ENCODE measurements at places on chromosomes 6 and 20.
A peak's percentile ranks its signal among the peaks of the same experiment; 100 is the strongest.

GRCh38 chr20:6533761-6534479 is 233.6 kb upstream of the BMP2 start:
- no peak for DNase-seq

DNA sequence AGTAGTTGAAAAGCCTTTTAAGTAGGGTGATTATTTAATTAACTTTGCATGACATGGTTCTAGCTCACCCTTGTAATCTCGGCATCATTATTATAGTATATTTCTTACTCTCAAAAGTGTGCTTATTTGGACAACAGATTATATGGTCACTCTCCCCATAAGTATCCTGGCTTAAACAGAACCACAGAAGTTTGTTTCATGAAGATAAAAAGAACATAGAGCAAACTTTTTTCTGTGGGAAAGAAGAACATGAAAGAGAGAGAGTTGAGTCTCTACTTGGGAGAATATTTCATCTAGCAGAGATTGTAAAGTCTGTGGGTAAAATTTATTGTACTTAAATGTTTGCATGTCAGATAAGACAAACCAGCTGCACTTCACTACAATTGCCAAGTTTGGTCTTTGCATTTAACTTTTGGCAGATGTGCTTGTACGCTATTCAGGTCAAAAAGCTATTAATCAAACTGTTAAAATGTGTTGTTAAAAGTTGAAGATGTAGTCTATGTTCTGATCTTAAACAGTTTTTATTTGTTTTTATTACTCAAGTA is 33.4 kb upstream of the PRIM2 start:
- DNase-seq, result no peak

- no peak for DNase-seq
These were observed 240.0 kb downstream of the TMEM242 start for GRCh38 chr6:157083343-157083742.

DNA sequence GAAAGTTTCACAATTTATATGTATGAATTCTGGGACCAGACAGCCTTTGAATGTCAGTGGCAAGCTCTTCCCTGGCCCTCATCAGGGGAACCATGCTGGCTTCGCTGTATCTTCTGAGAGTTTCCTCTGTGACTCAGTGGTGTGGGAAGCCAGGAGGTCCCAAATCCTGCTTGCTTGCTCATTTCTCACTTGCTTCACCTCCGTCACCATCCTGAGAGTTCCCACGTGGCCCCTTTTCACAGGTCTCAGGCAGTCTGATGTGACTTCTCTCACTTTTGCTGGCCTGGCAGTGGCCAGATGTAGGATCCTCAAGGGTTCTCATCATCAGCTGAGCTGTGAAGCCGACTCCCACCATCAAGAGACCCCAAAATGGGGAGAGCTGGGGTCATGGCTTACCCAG is 28.4 kb upstream of the RIN2 start:
- no peak for DNase-seq

DNA sequence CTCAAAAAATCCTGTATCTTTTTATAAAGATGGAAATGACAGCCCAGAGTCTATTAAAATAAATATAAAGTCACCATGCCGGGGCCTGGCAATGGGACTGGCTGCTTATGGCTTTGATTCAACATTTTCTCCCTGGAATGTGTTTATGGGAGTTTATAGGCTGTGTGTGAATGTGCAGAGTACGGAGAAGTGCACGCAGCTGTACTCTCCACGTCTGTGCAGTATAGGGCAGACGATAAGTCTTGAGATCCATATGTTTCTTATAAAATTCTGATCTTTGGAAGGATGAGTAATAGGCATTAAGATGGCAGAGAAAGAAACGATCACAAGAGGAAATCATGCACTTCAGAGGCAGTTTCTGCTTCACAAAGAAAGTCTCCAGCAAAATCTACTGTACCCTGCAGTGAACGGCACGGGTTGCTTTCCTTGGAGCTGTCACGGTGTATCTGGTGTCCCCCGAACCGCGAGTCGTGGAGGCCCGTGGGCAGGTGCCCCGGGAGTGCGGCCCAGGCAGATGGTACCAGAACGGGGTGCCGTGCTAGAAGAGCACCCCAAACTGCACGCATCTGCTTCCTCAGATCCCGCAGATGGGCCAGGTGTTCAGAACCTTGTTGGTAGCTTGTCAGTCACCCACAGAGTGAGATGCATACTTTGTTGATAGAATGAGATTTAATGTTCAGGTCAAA is 382.5 kb downstream of the TAF4 start:
- no peak for DNase-seq

- no peak for DNase-seq
These were observed 115.9 kb upstream of the NRSN1 start for GRCh38 chr6:24010133-24010532.

- DNase-seq, result no peak
These were observed 191.4 kb downstream of the NFATC2 start for GRCh38 chr20:51350941-51351631.

GRCh38 chr6:52992980-52993920 is 1.8 kb downstream of the GSTA4 start:
- no peak for DNase-seq

DNA sequence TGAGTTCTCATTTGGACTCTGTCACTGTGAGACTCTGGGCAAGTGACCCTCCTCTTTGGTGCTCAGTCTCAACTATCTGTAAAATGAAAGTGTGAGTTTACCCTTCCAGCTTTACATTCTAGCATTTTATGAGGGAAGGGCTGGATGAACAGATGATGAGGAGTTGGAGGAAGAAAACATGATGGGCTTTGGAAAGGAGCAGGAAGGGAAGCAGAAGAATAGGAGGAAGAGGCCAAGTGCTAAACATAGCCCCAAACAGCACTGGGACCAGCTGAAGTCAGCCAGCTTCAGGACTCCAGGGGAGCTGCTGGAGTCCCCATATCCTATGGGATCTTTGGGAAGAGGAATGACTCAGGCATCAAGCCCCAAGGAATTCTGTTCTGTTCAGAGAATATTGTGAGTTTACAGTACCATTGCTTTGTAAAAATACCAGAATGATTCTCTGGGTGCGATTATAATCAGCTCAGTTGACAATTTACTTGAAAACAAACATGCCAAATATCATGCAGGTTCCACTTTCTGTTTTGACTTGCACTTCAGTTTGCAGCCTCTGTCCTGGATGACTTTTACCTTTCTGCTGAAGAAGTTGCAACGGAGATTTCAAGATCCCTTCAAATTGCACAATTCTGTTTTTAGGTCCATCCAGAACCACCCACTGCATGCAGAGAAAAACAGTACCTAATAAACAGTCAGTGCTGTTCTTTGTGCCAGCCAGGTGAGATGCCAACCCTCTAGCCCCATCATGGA is 3.2 kb downstream of the CD40 start:
- no peak for DNase-seq

GRCh38 chr6:27297857-27298730 is 14.0 kb downstream of the POM121L2 start:
- DNase-seq, result peak; percentile 50

DNA sequence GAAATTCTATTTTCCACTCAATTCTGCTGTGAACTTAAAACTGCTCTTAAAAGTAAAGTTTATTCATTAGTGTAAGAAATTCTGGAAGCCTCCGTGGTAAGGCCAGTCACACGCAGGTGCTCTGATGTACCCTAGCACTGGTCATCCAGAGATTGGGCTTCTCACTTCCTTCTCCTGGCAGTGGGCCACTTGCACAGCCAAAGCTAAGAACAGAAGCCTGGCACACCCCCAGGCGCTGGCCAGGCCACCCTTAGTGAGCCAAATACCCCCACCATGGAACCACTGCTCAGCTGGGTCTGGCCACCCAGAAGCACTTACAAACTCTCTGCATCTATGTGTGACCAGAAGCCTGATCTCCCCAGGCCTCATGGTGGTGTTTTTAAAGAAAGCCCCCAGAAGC is 35.3 kb upstream of the ARFGEF2 start:
- no peak for DNase-seq

DNA sequence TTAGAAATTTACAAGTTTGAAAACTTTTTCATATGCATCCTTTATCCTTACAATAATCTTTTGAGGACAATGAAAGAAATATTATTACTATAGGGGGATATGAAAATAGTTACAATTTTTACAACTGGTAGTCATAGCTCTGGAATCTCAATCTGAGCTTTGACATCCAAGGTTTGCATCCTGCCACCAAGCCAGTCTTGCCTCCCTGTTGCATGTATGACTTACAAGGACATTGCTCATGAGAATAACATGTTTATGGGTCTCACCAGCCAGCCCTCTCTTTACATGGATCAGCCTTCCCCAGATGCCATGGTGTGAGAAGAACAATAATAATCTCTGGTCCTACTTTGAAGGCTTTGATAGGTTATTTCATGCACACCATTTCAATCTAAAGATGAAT is 67.5 kb downstream of the THEMIS start:
- no peak for DNase-seq

DNA sequence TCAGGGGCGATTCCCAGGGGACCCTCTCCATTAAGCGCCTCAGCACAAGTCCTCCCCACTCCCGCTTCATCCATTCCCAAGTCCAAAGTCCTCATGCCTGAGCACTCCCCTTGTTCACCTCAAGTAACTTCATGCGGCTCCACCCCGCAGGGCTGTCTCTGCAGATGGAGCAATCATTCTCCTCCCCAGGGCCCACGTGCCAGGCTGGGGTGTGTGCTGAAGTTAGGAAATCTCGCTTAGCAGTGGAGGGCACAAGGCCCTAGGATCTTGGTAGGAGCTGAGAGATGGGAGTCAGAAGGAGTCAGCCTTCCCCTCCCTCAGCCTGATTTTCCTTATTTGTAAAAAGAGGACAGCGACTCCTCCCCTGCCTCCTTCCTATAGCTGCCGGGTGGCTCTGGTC is 3.5 kb downstream of the TGM3 start:
- no peak for DNase-seq

GRCh38 chr6:113329942-113330635 is 527.1 kb upstream of the MARCKS start:
- no peak for DNase-seq

DNA sequence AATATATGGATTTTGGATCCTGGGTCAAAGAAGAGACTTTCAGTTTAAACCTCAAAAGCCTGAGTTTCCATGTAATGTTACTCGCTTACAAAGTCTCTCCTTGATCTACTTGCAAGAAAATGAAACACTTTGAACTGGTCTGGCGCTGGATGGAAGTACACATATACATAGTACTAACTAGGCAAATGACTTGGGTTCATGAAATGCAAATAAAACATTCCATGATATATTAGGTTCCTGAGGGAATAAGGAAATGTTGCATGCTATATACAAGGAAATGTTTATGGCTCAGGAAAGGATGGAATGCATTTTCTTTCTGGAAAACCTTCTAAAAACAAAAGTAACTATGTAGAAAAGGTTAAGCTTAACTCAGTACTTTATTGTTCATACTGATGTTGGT is 11.4 kb upstream of the TXLNB start:
- no peak for DNase-seq

GRCh38 chr20:40775561-40776146 is 86.6 kb upstream of the MAFB start:
- DNase-seq, result no peak

- DNase-seq, result no peak
These were observed 28.0 kb downstream of the HLA-DPB1 start for GRCh38 chr6:33103776-33104175.

DNA sequence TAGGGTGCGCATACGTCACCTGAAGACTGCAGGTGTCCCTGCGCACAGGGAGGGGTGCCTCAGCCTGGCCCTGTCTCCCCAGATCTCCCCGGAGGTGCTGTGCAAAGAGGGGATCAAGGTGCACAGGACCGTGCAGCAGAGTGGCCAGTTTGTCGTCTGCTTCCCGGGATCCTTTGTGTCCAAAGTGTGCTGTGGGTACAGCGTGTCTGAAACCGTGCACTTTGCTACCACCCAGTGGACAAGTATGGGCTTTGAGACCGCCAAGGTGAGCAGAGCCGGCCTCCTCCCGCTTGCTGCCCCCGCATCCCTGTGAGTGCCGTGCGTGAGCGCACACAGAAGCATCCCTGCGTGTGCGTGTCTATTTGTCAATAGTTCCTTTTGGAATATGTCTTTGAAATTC is 150.7 kb downstream of the DTNBP1 start:
- no peak for DNase-seq

DNA sequence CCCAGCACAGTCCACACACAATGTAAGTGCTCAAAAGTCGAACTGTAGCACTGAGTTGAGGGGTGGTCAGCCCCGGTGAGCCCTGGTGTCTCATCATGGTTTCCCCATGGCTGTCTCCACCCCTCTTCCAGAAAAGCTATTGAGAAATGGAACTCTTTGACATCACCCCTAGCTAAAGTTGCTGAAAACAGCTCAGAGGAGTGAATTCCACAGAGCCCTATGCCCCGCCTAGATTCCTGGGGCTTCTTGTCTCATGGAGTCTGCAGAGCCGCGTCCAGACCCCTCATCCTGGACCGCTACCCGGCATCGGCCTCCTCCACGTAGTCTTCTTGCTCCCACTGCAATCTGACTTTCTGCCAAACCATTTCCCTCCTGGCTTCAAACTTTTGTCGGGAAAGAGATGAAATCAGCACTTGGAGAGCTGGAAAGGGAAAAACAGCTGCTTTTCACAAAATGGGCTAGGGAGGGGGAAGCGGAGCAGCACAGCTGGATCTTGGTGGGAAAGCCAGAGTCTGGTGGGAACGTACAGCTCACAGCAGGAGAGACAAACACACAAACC is 132.2 kb downstream of the SNX5 start:
- no peak for DNase-seq

DNA sequence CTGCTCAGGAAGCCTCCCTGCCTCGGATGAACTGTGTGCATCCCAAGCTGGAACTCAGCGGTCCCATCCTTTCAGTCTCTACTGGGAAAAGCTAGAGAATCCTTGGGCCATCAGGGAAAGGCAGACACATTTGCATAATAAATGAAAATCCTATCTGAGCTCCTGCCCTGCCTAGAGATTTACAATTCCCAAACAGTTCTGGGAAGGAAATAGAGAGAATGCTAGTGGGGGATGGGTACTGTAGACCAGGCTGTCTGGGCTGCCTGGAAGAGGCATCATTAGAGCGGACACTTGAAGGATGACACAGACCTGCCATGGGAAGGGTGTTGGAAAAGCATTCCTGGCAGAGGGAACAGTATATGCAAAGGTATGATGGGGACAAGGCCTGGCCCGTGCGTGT is 44.3 kb downstream of the TFAP2C start:
- no peak for DNase-seq

DNA sequence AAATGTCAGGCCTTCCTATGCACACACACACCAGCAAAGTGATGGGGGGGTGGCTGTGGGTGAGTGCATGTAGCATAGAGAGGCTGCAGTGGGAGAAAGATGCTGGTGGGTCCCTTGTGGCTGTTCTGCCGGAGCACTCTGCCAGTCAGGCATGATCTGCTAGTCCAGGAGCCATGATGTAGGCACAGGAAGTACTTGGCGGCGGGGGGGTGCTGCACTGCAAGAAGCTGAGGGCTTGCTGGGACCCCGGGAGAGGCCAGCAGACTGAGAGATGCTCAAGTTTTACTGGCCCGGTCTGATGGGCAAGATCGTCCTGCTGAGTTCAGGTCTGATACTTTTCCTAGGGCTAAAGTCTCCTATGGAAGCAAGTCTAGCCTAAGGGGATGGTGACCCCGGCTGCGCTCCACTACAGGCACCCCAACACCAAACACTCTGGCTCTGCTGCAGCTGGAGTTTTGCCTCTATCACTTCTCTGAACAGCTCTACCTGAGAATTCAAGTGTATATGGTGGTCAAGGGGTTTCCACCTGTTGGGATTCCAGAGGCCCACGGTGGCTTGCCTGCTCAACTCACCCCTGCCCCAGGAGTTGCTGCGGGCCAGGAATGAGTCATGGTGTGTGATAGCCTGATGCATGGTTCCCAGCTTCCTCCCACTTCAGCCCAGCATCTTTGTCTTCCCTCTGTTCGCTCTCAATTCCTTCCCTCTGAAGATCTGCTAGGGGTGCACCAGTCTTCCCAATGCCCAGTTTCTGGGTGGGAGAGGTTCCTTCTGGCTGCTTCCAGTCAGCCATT is 971.8 kb upstream of the ADGRB3 start:
- DNase-seq, result no peak

GRCh38 chr20:32960849-32961731 is 43.1 kb downstream of the SUN5 start:
- no peak for DNase-seq

Data from SW 1271 (cell line).